ENCODE measurements at places on chromosomes 1 and 21. TPM values are rescaled to one million over a fixed set of nuclear protein-coding genes. Genes with fewer than 3 reads are reported as not detected.

The PLPPR4 gene
- polyA plus RNA-seq = 0.45 TPM

The RGS8 gene
- polyA plus RNA-seq = not detected

The SLC50A1 gene
- 51.5 TPM for polyA plus RNA-seq

The TEX50 gene
- not detected for polyA plus RNA-seq

The ADORA3 gene
- polyA plus RNA-seq = 0.99 TPM
